ENCODE measurements at places on chromosomes 12 and 14.

GRCh38 chr14:54776361-54777001 is 126.1 kb downstream of the GCH1 start:
- DNase-seq = peak; percentile 52

- DNase-seq = peak; percentile 46
These were observed at the start of gene DEGS2 for GRCh38 chr14:100159094-100159864. DEGS2 (minus strand) TSS chr14:100159645; CDS start chr14:100159587, 58 bp downstream.

- DNase-seq = no peak
These were observed 43.8 kb upstream of the ZDHHC17 start for GRCh38 chr12:76720068-76720467.

GRCh38 chr12:112848972-112849371 is 57.4 kb downstream of the RPH3A start:
- no peak for DNase-seq

- no peak for DNase-seq
These were observed 30.0 kb downstream of the DGLUCY start for GRCh38 chr14:91143862-91144261.

DNA sequence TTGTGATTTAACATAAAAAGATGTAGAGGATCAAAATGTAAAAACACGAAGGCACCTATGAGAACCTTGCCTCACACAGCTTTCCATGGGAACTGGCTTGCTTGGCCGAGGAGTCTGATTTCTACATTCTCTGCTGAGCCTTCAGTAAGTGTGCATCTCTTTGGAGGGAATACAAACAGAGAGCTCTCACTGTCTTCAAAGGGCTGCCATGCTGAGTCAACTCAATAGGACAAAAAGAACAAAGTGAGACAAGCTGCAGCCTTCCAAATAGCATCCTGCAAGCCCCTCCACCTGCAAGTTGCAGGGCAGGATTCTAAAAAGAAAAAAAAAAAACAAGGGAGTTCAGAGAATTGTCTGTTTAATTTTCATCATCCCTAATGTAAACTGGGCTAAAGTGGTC is 411.9 kb downstream of the NELL2 start:
- DNase-seq = no peak

DNA sequence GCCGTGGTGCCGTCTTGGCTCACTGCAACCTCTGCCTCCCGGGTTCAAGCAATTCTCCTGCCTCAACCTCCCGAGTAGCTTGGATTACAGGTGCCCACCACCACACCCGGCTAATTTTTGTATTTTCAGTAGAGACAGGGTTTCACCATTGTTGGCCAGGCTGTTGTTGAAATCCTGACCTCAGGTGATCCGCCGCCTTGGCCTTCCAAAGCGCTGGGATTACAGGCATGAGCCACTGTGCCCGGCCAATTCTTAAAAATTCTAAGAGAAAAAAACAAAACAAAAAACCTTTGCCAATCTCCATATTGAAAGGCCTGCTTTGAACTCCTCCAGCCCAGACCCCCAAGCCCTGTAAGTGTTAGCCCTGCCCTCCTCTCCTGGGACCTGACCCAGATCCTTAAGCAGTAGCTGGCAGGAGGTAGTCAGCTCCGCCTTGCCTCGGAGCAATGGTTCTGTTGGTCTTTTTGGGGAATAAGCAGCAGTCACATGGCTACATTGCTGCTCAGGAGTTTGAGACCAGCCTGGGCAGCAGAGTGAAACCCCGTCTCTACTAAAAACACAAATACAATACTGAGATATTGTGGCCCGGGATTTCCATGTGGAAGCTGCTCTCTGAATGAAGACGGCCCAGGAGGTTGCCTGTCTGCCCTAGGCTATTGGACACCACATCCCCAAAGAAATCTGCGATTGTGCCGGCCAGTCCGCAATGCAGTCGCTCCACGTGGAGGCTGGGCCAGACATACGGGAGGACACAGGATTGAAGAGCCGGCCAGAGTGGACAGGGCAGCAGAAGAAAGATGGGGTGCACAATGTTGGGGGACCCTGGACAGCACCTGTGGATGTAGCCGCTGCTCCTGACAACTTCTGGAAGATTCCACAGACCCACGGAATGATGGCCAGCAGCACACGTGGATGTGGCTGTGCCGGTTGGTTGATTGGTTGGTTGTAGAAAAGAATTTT is 28.8 kb upstream of the BEGAIN start:
- DNase-seq = peak; percentile 5

DNA sequence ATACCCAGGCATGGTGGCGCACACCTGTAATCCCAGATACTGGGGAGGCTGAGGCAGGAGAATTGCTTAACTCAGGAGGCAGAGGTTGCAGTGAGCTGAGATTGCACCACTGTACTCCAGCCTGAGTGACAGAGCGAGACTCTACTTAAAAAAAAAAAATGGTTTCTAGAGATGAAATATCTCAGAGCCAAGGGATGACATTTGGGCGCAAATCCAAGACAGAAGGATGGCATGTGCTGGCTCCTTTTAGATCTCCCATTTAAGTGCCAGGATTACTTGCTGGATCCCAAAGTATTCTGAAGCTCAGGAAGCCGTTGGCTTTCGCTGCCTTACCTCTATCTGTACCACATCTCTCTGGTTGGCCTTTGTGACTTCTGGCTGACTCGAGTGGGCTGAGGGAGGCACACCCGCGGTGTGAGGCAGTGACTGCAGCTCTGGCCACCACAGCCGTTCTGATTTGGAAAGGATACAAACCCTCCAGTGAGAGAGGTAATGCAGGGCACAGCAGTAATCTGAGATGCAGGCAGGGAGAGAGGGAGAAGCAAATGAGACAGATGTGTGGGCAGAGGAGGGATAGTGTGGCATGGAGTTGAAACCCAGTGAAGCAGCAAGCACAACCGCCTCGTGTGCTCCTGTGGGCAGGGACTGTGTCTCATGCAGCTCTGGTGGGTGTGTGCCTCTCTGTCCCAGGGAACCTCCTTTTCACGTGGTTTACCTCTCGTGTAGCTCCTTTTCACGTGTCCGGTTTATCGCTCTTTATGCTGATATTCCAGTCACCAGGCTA is 4.9 kb downstream of the B4GALNT3 start:
- no peak for DNase-seq

GRCh38 chr12:66055837-66056319 is 74.7 kb downstream of the LLPH start:
- DNase-seq = no peak

DNA sequence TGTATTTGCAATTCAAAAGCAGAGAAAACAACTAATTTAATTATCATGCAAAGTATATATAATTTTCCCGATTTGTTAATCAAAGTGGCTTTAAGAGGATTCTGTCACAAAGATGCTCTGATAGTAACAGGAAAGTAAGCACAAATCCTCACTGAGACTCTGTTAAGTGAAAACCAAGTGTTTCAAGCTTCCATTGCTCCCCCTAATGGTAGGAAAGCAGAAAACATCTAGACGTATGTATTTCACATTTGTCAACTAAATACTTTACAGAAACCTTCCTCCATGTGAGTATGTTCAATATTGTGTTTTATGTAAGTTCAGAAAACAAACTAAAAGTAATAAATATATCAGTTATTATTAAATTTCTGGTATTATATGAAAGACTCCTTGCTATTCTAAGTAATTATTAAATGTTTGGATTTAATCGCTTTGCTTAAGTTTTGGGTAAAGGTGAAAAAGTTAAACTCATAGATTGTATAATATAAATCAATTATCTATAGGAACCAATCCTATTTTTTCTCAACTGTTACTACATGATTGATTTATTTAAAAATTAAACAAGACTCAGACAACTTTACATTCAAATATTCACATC is 1.5 kb upstream of the NTS start:
- no peak for DNase-seq

DNA sequence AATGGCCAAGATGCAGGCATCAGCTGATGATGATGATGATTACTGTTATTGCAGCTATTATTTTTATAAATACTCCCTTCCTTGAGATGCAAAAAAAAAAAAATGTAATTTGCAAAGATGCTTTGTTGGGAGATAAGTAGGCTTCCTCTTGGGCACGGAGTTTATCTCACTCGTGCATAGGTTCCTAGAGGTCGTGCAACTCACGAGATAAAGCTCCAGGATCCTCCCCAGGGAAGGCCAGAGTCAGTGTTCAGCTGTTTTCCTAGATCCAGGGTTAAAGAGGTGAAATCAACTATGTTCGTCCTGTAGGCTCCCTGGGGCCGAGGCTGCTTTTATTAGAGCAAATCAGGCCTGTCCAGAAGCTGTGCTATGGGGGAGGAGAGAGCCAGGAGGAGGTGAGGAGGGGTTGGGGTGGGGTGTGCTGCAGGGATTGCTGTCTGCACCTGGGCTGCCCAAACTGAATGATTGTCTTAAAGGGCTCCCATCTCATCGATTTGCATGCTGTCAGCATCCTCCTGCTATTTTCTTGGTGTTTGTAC is 270.3 kb downstream of the NRXN3 start:
- DNase-seq = no peak

GRCh38 chr12:44526655-44527182 is 349.4 kb downstream of the NELL2 start:
- DNase-seq = no peak

- DNase-seq = no peak
These were observed 824.5 kb downstream of the AACS start for GRCh38 chr12:125889742-125890141.

- peak; percentile 75 for DNase-seq
These were observed 59.6 kb downstream of the ZFP36L1 start for GRCh38 chr14:68733086-68733914.

GRCh38 chr12:31702047-31702446 is 26.8 kb downstream of the AMN1 start:
- DNase-seq = no peak

Measured in CD4-positive, alpha-beta T cell treated with Interleukin-15 for 1 hour (primary cell).